ENCODE measurements at places on chromosomes 16 and 17.

- DNase-seq, result no peak
Measured at GRCh38 chr16:88384222-88385111, 1.7 kb downstream of the ZNF469 start.

DNA sequence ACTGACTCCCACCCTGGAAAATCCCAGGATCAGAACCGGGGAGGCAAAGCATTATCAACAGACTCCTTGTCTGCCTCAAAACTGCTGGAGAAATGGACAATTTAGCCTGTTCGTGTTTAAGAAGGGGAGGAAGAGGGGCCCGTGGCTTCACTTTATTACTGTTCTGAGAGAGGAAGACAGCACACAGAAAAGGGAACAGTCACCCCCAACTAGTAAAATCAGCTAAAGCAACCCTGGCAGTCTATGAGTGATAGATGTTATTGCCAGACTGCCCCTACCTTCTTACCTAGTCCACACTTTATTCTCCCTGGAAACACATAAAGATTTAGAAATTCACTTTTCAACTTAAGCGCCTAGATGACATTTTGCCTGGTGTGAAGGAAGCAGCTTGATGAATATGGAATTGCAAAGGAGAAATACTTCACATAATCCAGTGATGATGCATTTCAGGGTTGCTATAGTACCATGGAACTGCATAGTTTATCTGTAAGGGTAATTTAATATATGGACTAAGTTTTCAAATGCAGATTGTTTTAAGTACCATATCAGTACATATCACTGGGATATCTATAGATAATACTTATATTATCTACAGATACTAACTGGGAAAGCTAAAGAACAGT, 36.9 kb upstream of the TRAP1 start:
- no peak for DNase-seq

- DNase-seq, result no peak
Measured at GRCh38 chr16:24829153-24829552, 16.6 kb upstream of the SLC5A11 start.

DNA sequence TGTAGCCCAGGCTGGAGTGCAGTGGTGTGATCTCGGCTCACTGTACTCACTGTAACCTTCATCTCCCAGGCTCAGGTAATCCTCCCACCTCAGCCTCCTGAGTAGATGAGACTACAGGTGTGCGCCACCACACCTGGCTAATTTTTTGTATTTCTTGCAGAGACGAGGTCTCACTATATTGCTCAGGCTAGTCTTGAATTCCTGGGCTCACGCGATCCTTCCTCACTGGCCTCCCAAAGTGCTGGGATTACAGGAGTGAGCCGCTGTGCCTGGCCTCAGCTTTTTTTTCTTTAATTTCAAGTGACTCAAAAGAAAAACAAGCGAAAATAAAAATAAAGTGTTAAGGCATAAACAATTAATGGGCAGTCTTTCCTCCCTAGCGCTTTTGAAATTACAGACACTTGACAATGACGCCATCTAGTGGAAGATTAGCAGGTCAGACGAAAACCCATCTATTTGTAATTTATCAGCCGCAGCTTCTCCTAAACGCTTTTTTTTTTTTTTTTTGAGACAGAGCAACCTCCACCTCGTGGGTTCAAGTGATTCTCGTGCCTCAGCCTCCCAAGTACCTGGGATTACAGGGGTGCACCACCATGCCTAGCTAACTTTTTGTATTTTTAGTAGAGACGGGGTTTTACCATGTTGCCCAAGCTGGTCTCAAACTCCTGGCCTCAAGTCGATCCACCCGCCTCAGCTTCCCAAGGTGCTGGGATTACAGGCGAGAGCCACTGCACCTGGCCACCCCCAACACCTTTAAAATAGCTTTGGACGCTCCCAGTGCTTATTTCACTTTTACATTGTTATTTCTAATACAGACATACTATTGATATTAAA, 28.1 kb upstream of the PECAM1 start:
- DNase-seq, result no peak

Data from amygdala (tissue), 56 donors.